Skin of body (tissue), 3 donors: ENCODE measurements at places on chromosomes 2 and 18. TPM values are rescaled to one million over a fixed set of nuclear protein-coding genes. Genes with fewer than 3 reads are reported as not detected.

CTDP1 gene
- total RNA-seq: 14.1 TPM

DNA sequence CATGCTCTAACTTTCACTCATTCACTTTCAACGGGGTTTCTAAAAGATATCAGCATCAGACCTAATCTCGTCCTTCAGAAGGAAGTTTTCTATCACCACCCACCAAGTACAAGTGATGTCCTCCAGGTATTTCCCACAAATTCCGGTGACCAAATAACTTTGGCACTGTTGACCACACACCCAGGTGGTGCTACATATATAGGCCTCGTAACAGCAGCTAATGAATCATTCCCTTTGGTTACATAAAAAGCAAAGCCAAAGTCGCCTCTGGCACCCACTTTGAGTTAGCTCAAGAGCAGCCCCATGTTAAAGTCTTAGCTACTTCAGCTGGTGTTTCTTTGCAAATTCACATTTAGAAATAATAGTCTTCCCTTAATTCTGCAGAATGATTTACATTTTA, 138.2 kb upstream of the OSR1 start:
- DNase-seq: no peak

DNA sequence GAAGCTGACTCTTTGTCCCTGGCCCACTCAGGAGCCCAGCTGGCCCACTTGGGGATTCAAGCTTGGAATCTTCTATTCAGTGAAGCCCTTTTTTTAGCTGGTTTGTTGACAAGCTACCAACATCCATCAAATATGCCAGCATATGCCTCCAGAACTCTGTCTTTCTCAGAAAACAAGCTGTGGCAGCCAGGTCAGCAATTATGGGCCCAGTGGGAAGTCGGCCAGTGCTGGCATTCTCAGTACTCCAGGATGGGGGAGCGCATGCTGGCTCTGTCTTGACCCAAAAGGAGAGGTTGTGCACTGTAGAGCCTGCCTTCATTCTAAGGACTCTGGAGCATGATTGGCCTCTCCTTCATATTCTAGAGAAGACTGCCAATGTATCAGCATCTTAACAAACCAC, 401.5 kb downstream of the CNTNAP5 start:
- no peak for DNase-seq

DNA sequence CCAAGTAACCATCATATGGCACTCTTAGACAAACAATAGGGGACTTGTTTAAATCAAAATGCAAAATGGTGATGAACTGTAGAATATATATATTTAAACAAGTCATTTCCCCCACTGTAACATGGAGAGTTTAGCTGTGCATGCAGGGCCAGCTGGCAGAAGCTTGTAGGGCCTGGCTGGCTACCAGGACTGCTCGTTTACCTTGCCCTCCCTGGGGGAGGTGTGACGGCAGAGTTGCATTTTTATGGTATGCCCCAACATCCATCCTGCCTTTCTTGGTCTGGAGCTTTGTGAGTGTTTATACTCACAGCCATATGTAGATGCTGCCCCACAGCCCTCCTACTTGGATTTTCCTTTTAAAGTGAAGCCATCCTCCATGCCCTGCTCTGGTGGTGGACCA, 101.7 kb upstream of the ZFP36L2 start:
- no peak for DNase-seq
